ENCODE measurements at places on chromosomes 13 and 19.

DNA sequence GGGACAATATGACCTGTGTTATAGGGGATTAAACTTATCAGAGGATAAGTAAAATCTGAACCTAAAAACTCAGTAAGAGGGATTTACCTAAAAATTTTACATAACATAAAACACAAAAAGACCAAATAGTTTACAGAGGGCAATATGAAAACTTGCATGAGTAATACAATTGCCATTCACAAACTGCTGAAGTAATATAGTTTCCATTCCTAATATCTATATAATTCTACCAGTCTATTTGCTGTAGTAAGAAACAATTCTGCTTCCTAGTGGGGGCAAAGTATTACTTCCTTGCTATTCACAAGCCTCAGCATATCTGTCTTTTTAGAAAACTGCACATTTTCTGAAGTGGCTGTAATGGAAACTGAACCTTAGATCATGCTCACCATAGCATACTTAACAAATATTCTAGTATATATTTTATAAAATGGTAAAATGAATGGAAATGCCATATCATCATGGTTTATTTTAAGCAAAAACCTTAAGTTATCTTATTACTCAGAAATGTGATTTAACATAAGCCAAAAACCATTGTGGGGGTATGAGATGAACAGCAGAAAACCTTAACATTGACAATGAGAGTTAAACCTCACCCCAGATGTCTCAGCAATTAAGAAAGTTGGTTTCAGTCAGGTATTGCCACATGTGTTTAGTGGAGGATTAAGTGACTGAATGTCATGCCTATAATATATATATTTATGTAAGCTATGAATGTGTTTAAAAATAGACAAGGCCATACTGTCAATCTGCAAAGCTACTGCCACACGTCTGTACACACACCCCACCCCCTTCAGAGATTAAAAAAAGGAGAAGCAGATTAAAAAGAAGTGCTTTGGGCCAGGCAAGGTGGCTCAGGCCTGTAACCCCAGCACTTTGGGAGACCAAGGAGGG is 136.8 kb downstream of the MIPEP start:
- peak; percentile 51 for DNase-seq

GRCh38 chr19:49879243-49879963 is 1.9 kb downstream of the TBC1D17 start:
- no peak for DNase-seq

DNA sequence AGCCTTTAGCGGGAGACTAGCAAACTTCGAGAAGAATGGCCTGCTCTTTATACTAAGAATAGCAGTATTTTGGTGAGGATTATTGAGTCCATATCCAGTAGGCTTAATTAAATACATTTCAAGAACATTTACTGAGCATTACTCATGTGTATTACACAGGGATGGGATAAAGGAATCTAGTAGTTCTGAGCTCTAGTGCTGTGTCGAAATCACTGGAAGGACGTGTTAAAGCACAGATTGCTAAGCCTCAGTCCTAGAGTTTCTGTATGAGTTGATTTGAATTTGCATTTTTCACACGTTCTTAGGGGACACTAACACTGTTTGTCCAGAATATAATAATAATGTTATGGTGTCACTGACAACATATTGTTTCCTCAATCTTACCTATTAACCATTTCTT is 9.0 kb downstream of the ZNF302 start:
- no peak for DNase-seq

DNA sequence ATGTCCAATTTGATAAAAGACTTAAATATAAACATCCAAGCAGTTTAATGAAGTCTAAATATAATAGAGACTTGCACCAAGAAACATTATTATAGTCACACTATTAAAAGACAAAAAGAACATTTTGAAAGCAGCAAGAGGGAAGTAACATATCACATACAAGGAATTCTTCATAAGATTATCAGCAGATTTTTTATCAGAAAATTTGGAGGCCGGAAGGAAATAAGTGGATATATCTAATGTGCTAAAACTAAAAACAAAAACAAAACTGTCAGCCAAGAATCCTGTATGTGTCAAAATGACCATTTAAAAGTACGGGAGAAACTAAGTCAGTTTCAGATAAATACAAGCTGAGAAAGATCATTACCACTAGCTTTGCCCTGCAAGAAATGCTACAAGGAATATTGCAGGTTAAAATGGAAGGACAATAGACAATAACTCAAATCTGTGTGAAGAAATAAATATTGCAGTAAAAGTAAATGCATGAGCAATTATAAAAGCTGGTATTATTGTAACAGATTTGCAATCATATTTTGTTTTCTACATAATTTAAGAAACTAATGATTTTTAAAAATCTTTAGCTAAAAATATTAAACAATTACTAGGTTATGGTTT is 1665.9 kb upstream of the PCDH20 start:
- no peak for DNase-seq

- DNase-seq: no peak
These were observed 3.7 kb downstream of the ZNF85 start for GRCh38 chr19:20926796-20927195.

DNA sequence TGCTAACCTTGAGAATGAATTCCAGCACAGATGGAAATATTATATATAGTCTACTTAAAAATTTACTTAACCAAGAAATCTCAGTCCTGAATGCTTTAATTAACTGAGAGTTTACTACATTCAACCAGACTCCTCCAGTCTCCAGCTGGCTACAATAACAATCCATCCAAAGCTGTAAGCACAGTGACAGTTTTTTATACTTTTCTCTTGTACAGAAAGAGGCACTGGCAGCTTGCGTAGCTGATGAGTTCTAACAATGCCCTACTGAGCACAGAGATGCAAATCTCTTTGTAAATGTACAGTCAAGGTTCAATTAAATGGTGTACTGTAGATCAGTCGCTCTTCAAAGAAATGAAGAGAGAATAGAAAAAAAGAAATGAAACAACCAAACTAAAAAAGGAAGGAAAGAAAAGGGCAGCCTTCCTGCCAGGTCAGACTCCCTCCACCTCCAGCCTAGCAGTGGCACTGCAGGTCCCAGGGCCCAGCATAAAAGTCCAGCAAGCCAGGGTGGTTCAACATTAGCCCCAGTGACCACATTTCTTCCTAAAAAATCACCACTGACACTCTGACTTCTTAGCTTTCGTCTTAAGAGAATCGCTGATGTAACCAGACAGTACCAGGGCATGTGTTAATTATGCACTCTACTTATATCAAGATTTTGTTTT is 88.4 kb downstream of the SACS start:
- no peak for DNase-seq

GRCh38 chr13:73765651-73766384 is 368.4 kb downstream of the KLF12 start:
- DNase-seq: peak; percentile 76

DNA sequence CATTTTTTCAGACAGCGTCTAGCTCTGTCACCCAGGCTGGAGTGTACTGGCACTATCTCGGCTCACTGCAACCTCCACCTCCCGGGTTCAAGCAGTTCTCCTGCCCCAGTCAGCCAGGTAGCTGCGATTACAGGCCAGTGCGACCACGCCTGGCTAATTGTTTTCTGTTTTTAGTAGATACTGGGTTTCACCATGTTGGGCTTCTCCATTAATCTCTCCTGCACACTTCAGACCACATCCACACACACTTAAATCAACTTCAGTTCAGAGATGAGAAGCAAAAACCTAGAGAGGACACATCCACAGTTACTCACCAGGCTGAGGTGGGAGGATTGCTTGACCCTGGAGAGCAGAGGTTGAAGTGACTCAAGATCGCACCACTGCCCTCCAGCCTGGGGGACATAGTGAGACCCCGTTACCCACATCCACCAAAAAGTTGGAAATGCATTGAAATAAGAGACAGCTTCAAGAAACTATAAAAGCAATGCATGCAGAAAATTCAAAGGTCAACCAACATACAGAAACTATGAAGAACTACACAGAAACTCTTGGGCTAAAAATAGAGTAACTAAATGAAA is 42.3 kb downstream of the ZNF611 start:
- no peak for DNase-seq

DNA sequence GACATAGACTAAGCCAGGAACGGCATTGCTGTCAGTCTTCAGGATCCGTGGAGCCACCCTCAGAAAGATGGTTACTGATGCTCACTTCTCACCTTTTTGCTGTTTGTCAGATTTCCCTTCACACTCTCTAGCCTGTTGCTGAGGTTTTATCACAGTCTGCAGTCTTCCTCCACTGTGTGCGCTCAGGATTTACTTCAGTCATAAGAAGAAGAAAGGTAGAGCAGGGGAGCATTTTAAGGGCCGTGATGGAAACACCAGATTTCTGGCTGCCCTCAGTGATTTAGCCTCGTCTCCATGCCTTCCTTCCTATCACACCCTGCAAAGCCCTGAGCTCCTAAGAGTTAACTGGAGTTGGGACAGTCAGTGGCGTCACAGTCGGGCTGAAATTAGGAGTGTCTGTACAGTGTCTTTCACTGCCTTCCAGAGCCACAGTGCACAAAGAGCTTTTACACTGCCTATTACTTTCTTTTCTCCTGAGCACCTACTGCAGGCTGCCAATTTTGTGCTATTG is 60.0 kb upstream of the GPR183 start:
- no peak for DNase-seq

GRCh38 chr13:50125304-50125553 is 110.0 kb downstream of the KCNRG start:
- DNase-seq: no peak

GRCh38 chr13:19173752-19174151 is 7.9 kb downstream of the TUBA3C start:
- no peak for DNase-seq

DNA sequence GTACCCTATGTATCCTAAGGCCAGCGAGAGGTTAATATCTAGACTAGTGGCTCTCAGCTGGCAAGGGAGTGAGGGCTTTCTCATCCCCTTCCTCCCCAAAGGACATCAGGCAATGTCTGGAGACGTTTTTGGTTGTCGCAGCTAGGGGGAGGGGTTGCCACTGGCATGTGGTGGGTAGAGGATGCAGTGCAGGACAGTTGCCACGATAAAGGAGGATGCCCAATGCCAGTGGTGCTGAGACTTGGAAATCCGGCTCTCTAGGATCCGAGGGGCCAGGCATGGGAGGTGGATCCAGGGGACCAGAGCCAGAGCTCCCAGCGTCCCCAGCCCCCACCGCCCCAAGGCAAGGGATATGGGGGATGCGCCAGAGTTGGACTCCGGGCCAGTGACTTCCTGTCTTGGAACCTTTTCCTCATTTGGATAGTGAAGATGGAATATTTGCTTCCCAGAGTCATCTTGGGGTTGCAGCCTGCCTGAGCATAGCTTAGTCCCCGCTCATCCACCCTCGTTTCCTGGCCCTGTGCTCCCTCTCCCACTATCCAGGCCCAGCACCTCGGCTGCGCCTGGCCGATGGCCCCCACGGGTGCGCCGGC is 4.9 kb downstream of the SSC5D start:
- DNase-seq: no peak

GRCh38 chr13:97889803-97890202 is 63.7 kb upstream of the IPO5 start:
- no peak for DNase-seq

DNA sequence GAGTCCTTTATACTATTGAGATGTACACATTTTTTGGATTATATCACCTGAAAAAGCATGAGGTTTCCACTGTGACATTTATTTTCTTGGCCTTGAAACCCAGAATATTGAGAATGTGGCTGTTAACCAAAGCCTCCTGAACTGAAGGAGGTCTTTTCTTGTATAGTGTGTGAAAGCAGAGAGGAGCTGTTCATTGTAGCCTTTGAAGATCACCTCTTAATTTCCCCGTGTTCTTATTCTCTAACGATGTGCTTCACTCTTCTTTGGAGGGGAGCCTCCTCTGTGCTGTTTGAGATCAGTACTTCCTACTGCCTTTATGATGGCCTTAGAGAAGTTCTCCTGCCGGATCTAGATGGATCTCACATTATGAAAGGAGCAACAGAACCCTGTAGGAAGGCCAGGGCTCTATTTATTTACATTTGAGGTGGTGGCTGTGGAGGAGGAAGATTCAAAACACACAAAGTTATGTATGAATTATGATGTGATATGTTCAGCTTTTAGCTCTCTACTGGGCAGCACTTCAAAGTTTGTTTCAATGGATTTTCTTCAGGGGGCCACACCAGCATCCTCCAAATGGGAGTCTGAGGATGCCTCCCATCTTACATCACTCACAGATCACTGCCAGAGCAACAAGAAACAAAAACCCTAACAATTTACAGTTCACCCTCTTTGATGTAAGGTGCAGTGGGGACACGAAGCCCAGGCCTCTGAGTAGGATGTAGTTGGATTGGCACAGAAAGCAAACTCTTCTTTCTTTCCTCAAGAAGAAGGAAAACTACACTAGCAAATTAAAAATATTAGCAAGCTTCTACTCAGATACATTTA is 322.3 kb downstream of the DLEU7 start:
- DNase-seq: no peak

DNA sequence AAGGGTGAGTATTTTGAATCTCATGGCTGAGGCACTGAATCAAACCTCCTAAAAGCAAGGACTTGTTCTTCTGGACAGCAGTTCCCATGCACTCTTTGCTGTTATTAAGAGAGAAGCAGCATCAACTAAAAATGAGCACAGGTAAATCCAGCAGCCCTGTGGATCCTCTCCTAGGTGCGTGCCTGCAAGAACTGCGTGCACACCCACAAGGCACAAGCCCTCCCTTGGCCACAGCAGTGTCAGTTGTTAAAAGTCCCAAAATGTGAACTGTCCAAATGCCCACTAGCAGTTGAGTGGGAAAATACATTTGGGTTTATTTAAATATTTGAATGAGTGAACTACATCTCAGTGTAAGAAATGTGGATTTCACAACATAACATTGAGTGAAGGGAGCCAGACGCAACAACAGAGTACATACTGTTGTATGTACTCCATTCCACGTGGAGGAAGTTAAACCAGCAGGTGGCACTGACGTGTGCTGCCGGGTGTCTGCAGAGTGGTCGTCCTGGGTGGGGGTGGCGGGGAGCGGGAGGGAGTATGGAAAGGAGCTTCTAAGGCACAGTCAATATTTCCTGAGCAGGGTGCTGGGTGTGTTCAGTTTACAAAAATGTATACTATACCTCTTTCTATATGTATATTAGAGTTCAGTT is 266.4 kb downstream of the NALCN start:
- DNase-seq: peak; percentile 41

DNA sequence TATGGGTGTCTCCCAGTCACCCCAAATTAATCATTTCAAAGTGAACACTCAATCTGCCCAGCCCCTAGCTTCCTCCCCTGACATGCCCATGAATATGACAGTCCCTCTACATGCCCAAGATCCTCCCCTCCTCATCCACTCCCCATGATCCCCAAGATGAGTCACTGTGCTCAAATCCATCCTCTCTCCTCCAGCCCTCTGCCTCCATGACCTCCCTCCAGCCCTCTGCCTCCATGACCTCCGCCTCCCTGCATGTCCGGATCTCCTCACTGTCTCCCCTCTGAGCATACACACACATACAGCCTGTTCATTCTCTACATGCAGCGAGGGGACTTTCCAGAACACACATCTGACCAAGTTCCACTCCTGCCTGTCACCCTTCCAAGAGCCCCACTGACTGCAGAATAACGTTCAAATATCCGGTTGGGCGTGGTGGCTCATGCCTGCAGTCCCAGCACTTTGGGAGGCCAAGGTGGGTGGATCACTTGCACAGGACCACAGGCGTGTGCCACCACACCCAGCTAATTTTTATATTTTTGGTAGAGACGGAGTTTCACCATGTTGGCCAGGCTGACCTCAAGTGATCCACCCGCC is 18.4 kb upstream of the FEM1A start:
- DNase-seq: no peak
